ENCODE measurements at places on chromosomes 11 and 22. TPM values are rescaled to one million over a fixed set of nuclear protein-coding genes. Genes with fewer than 3 reads are reported as not detected.

C1QTNF4 gene
- 0.40 TPM for total RNA-seq

OR52I2 gene
- not detected for total RNA-seq

KIRREL3 gene
- total RNA-seq: 0.71 TPM

SYCE3 gene
- total RNA-seq: not detected

OR8D1 gene
- not detected for total RNA-seq

NAALAD2 gene
- total RNA-seq: 32.0 TPM

IFITM1 gene
- 104 TPM for total RNA-seq

OMP gene
- total RNA-seq: 0.74 TPM

EFCAB6 gene
- total RNA-seq: 13.2 TPM

CDC45 gene
- 2.1 TPM for total RNA-seq

BRD1 gene
- 51.5 TPM for total RNA-seq

HOATZ gene
- total RNA-seq: 32.6 TPM

SYT9 gene
- not detected for total RNA-seq

- H3K4me1 ChIP-seq: peaks cover 4% of the 10 kb centered on the region
- H3K4me3 ChIP-seq: no peak overlapping the region
- DNase-seq: peak; percentile 10
- H3K27me3 ChIP-seq: no peaks in the 10 kb centered on the region
- H3K36me3 ChIP-seq: no peaks in the 10 kb centered on the region
These were observed 12.4 kb downstream of the C11orf21 start for GRCh38 chr11:2289350-2289749.

GRCh38 chr11:8802251-8802650, 108.7 kb upstream of the AKIP1 start:
- peaks cover 28% of the 10 kb centered on the region for H3K4me1 ChIP-seq
- H3K4me3 ChIP-seq: no peak overlapping the region
- H3K36me3 ChIP-seq: peaks cover 2% of the 10 kb centered on the region
- H3K27ac ChIP-seq: peak overlapping the region; percentile 49
- DNase-seq: no peak

GRCh38 chr11:13252438-13252837, 25.2 kb upstream of the BMAL1 start:
- no peak overlapping the region for H3K4me3 ChIP-seq
- DNase-seq: no peak
- no peaks in the 10 kb centered on the region for H3K36me3 ChIP-seq
- no peaks in the 10 kb centered on the region for H3K4me1 ChIP-seq
- no peak overlapping the region for H3K27ac ChIP-seq
- no peaks in the 10 kb centered on the region for H3K27me3 ChIP-seq

DNA sequence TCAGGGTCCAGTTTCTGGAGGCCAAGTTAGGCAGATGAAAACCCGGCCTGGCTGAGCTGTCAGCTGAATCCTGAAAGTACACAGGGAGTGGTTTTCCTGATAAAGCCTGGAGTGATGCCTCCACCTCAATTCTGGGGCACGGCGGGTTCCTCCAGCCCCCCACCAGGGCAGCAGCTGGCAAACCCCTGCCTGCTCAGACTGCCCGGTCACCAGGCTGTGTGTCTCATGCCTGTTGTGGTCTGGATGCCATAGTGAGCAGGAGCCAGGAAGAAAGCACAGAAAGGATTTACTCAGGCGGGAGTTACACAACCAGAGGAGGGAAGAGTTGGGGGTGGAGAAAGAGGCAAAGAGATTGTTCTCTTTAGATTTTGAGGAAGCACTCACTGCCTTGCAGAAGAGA, 119.9 kb upstream of the RASSF10 start:
- peak overlapping the region; percentile 76 for H3K27ac ChIP-seq
- no peak for DNase-seq
- H3K36me3 ChIP-seq: peaks cover 3% of the 10 kb centered on the region
- no peaks in the 10 kb centered on the region for H3K27me3 ChIP-seq

- DNase-seq: no peak
- H3K36me3 ChIP-seq: no peaks in the 10 kb centered on the region
- no peak overlapping the region for H3K4me3 ChIP-seq
- H3K4me1 ChIP-seq: peaks cover 20% of the 10 kb centered on the region
- H3K27ac ChIP-seq: no peak overlapping the region
- H3K27me3 ChIP-seq: no peaks in the 10 kb centered on the region
These were observed 50.4 kb downstream of the DENND5A start for GRCh38 chr11:9214765-9215164.

DNA sequence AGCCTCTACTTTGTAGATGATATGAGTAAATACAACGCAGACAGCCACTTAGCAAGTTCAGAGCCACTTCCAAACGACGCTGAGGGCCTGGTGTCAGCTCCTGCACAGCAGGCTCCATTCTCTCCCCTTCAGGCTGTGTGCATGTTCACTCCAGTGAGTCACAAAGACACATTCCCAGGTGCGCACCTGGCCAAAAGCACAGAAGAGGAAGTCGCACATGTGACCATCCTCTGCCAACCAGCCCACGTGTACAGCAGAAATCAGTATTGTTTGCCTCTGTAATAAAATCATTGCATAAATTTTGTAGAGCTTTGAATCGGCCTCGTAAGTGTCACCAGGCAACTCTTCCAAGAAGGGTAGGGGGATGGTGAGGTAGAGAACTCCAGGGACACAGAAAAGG, 19.5 kb upstream of the TPH1 start:
- no peak overlapping the region for H3K27ac ChIP-seq
- no peaks in the 10 kb centered on the region for H3K4me1 ChIP-seq
- no peaks in the 10 kb centered on the region for H3K27me3 ChIP-seq
- DNase-seq: no peak

- no peak overlapping the region for H3K27ac ChIP-seq
- no peaks in the 10 kb centered on the region for H3K27me3 ChIP-seq
- H3K4me1 ChIP-seq: no peaks in the 10 kb centered on the region
- DNase-seq: no peak
- no peaks in the 10 kb centered on the region for H3K36me3 ChIP-seq
These were observed 5.5 kb downstream of the RAB36 start for GRCh38 chr22:23150762-23151161.

GRCh38 chr11:130088919-130089673, 19.4 kb downstream of the APLP2 start:
- H3K36me3 ChIP-seq: no peaks in the 10 kb centered on the region
- H3K4me3 ChIP-seq: no peak overlapping the region
- H3K27me3 ChIP-seq: no peaks in the 10 kb centered on the region
- H3K27ac ChIP-seq: no peak overlapping the region

- H3K36me3 ChIP-seq: no peaks in the 10 kb centered on the region
- no peaks in the 10 kb centered on the region for H3K27me3 ChIP-seq
- DNase-seq: no peak
- peaks cover 12% of the 10 kb centered on the region for H3K4me1 ChIP-seq
These were observed 65.4 kb downstream of the MICAL2 start for GRCh38 chr11:12175694-12176241.

GRCh38 chr11:6655020-6655789, 404 bp downstream of the DCHS1 start:
- peak overlapping the region; percentile 35 for H3K4me3 ChIP-seq
- H3K27me3 ChIP-seq: no peaks in the 10 kb centered on the region
- H3K4me1 ChIP-seq: peaks cover 13% of the 10 kb centered on the region
- no peaks in the 10 kb centered on the region for H3K36me3 ChIP-seq
- peak; percentile 64 for DNase-seq

- H3K36me3 ChIP-seq: peaks cover 3% of the 10 kb centered on the region
- no peak overlapping the region for H3K27ac ChIP-seq
- DNase-seq: no peak
These were observed 38.1 kb downstream of the GNB1L start for GRCh38 chr22:19816372-19817119.

- H3K27me3 ChIP-seq: no peaks in the 10 kb centered on the region
- H3K4me3 ChIP-seq: no peak overlapping the region
- no peaks in the 10 kb centered on the region for H3K36me3 ChIP-seq
- H3K4me1 ChIP-seq: no peaks in the 10 kb centered on the region
These were observed 3.3 kb downstream of the SLC22A25 start for GRCh38 chr11:63240098-63240497.

- no peak overlapping the region for H3K27ac ChIP-seq
- no peak for DNase-seq
- no peak overlapping the region for H3K4me3 ChIP-seq
- H3K36me3 ChIP-seq: no peaks in the 10 kb centered on the region
These were observed 223.2 kb upstream of the E2F8 start for GRCh38 chr11:19463976-19464375.

- H3K27me3 ChIP-seq: no peaks in the 10 kb centered on the region
- peak overlapping the region; percentile 93 for H3K4me3 ChIP-seq
- H3K4me1 ChIP-seq: peaks cover 42% of the 10 kb centered on the region
- peaks cover 16% of the 10 kb centered on the region for H3K36me3 ChIP-seq
These were observed 2.1 kb downstream of the EHD1 start for GRCh38 chr11:64876229-64876750.

- H3K27ac ChIP-seq: no peak overlapping the region
- DNase-seq: no peak
- peaks cover 11% of the 10 kb centered on the region for H3K4me1 ChIP-seq
- no peak overlapping the region for H3K4me3 ChIP-seq
These were observed 72.4 kb upstream of the FGF3 start for GRCh38 chr11:69891421-69892236.

DNA sequence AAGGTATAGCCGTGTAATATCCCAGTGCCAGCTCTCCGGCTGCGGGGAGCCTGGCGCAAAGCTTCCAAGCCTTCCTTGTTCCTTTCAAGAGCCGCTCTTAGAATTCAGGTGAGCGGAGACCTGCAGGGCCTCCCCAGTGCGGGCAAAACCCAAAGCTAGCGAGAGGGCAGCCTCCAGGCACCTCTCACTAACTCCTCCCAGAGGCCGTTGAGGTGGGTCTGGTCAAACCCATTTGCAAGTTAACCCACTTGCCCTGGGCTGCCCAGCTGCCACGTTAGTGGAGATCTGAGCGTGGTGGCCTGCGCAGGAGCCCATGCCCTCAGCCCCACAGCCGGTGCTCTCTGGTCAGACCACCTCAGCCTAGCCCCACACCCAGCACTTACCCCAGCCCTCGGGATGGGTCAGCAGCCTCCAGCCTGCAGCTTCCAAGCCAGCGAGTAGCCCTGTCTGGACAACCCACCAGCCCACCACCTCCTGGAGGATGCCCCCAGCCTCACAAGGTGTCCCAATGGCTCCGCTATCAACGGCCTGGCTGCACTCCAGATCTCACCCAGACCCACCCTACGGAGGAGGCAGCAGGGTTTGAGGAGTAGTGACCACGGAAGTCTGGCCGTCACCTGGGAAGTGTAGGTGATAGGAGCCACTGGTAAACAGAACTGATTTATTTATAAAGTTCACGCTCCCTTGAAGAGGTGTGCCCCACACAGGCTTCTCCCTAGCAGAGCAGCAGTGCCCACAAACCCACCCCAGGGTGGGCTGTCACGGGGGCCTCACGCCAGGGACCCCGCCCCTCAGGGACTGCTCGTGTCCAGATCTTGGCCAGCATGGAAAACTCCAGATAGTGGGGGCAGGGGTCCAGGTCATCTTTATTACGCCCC, 2.3 kb downstream of the ASCL2 start:
- DNase-seq: peak; percentile 14
- no peak overlapping the region for H3K27ac ChIP-seq
- no peaks in the 10 kb centered on the region for H3K36me3 ChIP-seq
- H3K27me3 ChIP-seq: peaks cover 18% of the 10 kb centered on the region
- H3K4me1 ChIP-seq: no peaks in the 10 kb centered on the region

GRCh38 chr11:79054636-79055035, 386.2 kb downstream of the TENM4 start:
- DNase-seq: no peak
- H3K4me3 ChIP-seq: no peak overlapping the region
- H3K27ac ChIP-seq: no peak overlapping the region

DNA sequence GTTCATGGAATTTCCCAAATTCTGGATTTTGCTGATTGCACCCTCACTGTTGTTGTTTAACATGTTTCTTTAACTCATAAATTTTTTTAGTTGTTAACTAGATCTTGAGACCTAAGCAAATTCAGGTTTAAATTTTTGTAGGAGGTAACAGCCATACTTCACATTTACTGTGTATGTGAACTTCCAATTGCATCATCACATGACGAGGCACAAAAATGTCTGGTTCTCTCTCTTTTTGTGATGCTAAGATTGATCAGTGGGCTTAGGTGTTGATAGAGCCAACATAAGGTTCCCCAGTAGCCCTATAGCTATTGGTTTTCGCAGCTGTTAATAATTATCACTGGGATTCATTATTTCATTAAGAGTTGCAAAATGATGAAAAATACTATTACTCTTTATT, 277.5 kb downstream of the TMEM135 start:
- no peak for DNase-seq
- no peaks in the 10 kb centered on the region for H3K4me1 ChIP-seq
- no peak overlapping the region for H3K27ac ChIP-seq
- H3K36me3 ChIP-seq: no peaks in the 10 kb centered on the region
- H3K4me3 ChIP-seq: no peak overlapping the region

- H3K4me3 ChIP-seq: no peak overlapping the region
- H3K27ac ChIP-seq: no peak overlapping the region
- no peaks in the 10 kb centered on the region for H3K36me3 ChIP-seq
- no peak for DNase-seq
These were observed 10.6 kb downstream of the CTSF start for GRCh38 chr11:66557733-66558326.

DNA sequence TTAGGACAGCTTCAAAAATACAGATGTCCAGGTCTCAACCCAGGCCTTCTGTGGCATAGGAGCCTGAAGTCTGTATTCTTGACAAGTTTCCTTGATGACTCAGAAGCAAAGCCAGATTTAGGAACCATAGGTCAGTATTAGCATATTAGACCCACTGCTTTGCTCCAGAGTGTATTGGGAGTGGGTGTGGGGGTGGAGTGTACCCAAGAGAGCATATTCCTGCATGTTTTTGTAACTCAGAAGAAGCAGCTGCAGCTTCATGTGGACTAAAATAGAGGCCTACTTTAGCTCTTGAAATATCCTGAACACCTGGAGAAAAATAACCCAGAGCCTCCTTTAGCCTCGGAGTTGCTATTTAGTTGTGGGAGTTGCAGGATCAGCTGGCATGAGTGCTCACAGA, 106.7 kb downstream of the CCDC81 start:
- H3K4me1 ChIP-seq: peaks cover 2% of the 10 kb centered on the region
- H3K27me3 ChIP-seq: no peaks in the 10 kb centered on the region
- H3K4me3 ChIP-seq: no peak overlapping the region
- no peak for DNase-seq

- peak; percentile 42 for DNase-seq
- H3K27ac ChIP-seq: peak overlapping the region; percentile 92
- H3K4me3 ChIP-seq: peak overlapping the region; percentile 65
- H3K36me3 ChIP-seq: no peaks in the 10 kb centered on the region
- no peaks in the 10 kb centered on the region for H3K27me3 ChIP-seq
- no peaks in the 10 kb centered on the region for H3K4me1 ChIP-seq
These were observed 505 bp downstream of the ZNF214 start for GRCh38 chr11:7019500-7020182.

- H3K4me1 ChIP-seq: no peaks in the 10 kb centered on the region
- peaks cover 56% of the 10 kb centered on the region for H3K36me3 ChIP-seq
These were observed 64.9 kb downstream of the DEPDC5 start for GRCh38 chr22:31818481-31819392.

DNA sequence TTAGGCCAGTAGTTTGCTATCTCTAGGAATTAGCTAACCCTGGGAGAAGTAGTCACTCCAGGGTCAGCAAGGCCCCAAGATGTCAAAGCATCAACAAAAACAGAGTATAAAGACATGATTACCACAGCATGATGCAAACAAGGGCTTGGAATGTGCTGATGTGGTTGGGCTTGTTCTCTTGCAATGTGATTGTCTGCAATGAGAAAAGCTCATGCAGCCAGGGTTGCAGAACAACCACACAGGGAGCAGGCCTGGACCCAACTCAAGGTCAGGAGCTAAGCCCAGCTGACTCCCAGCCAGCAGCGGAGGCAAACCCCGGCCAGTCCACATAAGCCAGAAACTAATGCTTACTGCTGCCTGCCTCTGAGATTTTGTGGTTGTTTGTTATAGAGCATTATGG, 132.4 kb upstream of the ZC3H12C start:
- H3K4me3 ChIP-seq: no peak overlapping the region
- H3K36me3 ChIP-seq: no peaks in the 10 kb centered on the region
- H3K4me1 ChIP-seq: no peaks in the 10 kb centered on the region
- DNase-seq: peak; percentile 42
- H3K27me3 ChIP-seq: no peaks in the 10 kb centered on the region

All from lung (tissue), 17 donors.